Endothelial cell of umbilical vein (primary cell): ENCODE measurements at places on chromosomes 7 and 10. TPM values are rescaled to one million over a fixed set of nuclear protein-coding genes. Genes with fewer than 3 reads are reported as not detected.

- DNase-seq: peak; percentile 47
- no peaks in the 10 kb centered on the region for H3K36me3 ChIP-seq
- no peak overlapping the region for H3K27ac ChIP-seq
- H3K4me1 ChIP-seq: peaks cover 28% of the 10 kb centered on the region
Observed at GRCh38 chr7:45922810-45923209, 1.7 kb upstream of the IGFBP3 start.

GRCh38 chr10:13614530-13615332 is 28.0 kb downstream of the PRPF18 start:
- H3K27ac ChIP-seq: no peak overlapping the region
- no peak overlapping the region for H3K4me3 ChIP-seq

DNA sequence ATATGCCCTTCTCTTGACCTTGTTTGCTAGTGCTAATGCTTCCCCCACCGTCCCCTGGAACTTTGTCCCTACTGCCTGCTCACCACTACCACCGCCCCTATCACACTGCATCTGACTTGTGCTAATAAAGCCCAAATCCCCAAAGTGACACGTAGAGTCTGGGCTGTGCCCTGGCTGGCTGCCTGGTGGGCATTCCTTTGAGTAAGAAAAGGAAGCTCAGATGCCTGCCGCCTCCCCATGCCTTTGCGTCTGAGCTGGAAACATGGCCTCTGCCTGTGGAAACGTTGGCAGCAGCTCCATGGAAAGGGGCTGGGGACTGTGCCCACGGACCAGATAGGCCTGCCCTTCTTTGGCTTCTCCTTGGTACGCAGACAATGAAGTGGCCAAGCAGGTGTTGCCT is 138.3 kb downstream of the CYP26A1 start:
- no peak overlapping the region for H3K27ac ChIP-seq
- no peaks in the 10 kb centered on the region for H3K36me3 ChIP-seq
- H3K4me1 ChIP-seq: no peaks in the 10 kb centered on the region

- H3K4me3 ChIP-seq: no peak overlapping the region
- H3K27me3 ChIP-seq: peaks cover 36% of the 10 kb centered on the region
- peaks cover 3% of the 10 kb centered on the region for H3K4me1 ChIP-seq
- no peaks in the 10 kb centered on the region for H3K36me3 ChIP-seq
Observed at GRCh38 chr7:1669064-1669951, 769 bp upstream of the ELFN1 start.

GRCh38 chr10:108427146-108427545 is 1262.6 kb upstream of the SORCS1 start:
- H3K4me3 ChIP-seq: no peak overlapping the region
- H3K27ac ChIP-seq: no peak overlapping the region
- H3K27me3 ChIP-seq: no peaks in the 10 kb centered on the region
- H3K36me3 ChIP-seq: no peaks in the 10 kb centered on the region
- no peaks in the 10 kb centered on the region for H3K4me1 ChIP-seq
- DNase-seq: no peak

DNA sequence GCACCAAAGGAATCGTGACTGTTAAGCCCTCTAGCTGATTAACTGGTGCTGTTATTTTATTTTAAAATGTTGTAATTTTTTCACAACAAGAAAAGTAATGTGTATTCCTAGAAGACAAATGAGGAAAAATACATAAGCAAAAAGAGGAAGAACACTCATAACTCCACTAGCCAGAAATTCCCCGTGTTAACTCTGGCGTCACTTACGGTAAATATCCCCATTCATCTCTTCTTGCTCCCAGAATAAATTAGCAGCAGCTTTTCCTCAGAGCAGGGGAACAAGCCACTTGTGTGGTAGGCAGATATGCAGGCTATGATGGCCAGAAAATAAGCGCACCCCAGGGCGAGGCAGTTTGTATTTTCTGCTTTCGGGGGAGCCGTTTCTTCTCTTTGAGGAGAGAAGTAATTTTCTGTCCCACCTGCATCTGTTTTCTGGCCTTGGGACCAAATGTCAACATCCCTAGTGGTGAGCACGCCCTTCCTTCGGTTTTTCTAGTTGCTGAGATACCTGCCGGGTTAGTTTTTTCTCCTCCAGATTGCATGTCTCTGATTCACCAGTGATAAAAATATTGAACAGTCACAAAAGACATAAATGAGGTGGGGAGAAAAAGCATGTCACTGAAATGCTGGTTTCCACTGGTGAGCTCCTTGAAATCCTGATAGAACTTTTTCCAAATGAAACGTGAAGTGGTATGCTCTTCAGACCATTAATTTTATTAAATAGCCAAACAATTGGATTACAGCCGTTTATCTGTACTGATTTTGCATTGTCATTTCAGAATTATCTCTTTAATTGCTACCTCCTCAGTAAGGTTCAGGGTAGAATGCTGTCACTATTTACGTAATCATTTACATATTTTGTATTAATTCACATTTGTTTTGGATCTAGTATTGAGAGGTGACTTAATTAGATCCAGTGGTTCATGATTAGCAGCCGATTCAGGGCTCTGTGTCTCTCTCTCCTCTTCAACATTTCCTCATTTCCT is 268.1 kb downstream of the CAMK1D start:
- no peaks in the 10 kb centered on the region for H3K36me3 ChIP-seq
- DNase-seq: no peak
- no peak overlapping the region for H3K4me3 ChIP-seq
- H3K27me3 ChIP-seq: no peaks in the 10 kb centered on the region
- no peak overlapping the region for H3K27ac ChIP-seq
- peaks cover 12% of the 10 kb centered on the region for H3K4me1 ChIP-seq

SMO gene
- 13.0 and 13.2 TPM in 2 replicates for total RNA-seq

ZNF365 gene
- total RNA-seq: 2.9 and 5.5 TPM in 2 replicates
